ENCODE measurements at places on chromosomes 3 and 15. TPM values are rescaled to one million over a fixed set of nuclear protein-coding genes. Genes with fewer than 3 reads are reported as not detected.

Gene FAM81A
- total RNA-seq = under 0.01 TPM

Gene GHSR
- not detected for total RNA-seq

Gene MUC4
- not detected for total RNA-seq

Gene RPP25
- total RNA-seq = 11.0 TPM

Gene LRTM1
- total RNA-seq = not detected

Gene ALDH1A2
- total RNA-seq = 2.9 TPM

Gene ISL2
- total RNA-seq = 0.64 TPM

Gene DNAH1
- total RNA-seq = 4.8 TPM

Gene FETUB
- total RNA-seq = not detected

Gene RTP3
- 0.43 TPM for total RNA-seq

Gene CORO2B
- total RNA-seq = 9.5 TPM

Gene FNDC3B
- total RNA-seq = 221 TPM

Gene COL8A1
- 324 TPM for total RNA-seq

Gene CACNA1D
- total RNA-seq = under 0.01 TPM

Gene TRPM7
- 58.3 TPM for total RNA-seq

Gene CEP70
- total RNA-seq = 29.4 TPM

Gene FMN1
- total RNA-seq = 8.6 TPM

Gene CPA3
- under 0.01 TPM for total RNA-seq

Gene PPP1R2
- total RNA-seq = 81.5 TPM

Gene GCHFR
- total RNA-seq = 2.6 TPM

Gene MNS1
- 0.43 TPM for total RNA-seq

Gene ATP13A5
- total RNA-seq = not detected

Gene PP2D1
- total RNA-seq = not detected

Gene SNTN
- not detected for total RNA-seq

Gene CSPG4
- 86.8 TPM for total RNA-seq

Gene ARL6
- 17.3 TPM for total RNA-seq

Gene ATP13A4
- not detected for total RNA-seq

Gene VIPR1
- not detected for total RNA-seq

Gene CELSR3
- total RNA-seq = 1.7 TPM

Gene OSTN
- not detected for total RNA-seq

Gene ARPIN
- 16.1 TPM for total RNA-seq

Gene GOLGA8G
- total RNA-seq = not detected

Gene ITIH1
- total RNA-seq = not detected

Gene TNNC1
- 1.3 TPM for total RNA-seq

Gene FBXL2
- 16.8 TPM for total RNA-seq

Gene TMCO5A
- total RNA-seq = not detected

Gene GPR15
- not detected for total RNA-seq

Gene LDHAL6B
- total RNA-seq = not detected

Gene HIGD2B
- 0.32 TPM for total RNA-seq

Gene AGTR1
- 1.6 TPM for total RNA-seq

Gene MAGI1
- 20.7 TPM for total RNA-seq

Gene TPRG1
- total RNA-seq = 1.3 TPM

Gene NOP10
- total RNA-seq = 201 TPM

Gene HRG
- total RNA-seq = not detected

Gene CMTM8
- not detected for total RNA-seq

Gene FEZF2
- total RNA-seq = not detected

Gene NRROS
- 0.32 TPM for total RNA-seq

Gene SERPINI2
- not detected for total RNA-seq

Gene CNTN3
- 1.6 TPM for total RNA-seq

Gene FOXB1
- total RNA-seq = not detected

Gene CDCP1
- 10.4 TPM for total RNA-seq

Gene NLGN1
- 18.1 TPM for total RNA-seq

Gene LIPH
- total RNA-seq = under 0.01 TPM

Gene SST
- total RNA-seq = not detected

Gene PEAK1
- total RNA-seq = 68.0 TPM

Gene USP3
- total RNA-seq = 29.3 TPM

Gene FOXL2
- 52.8 TPM for total RNA-seq

Gene CASR
- total RNA-seq = not detected
